ENCODE measurements at places on chromosomes 1 and 21. TPM values are rescaled to one million over a fixed set of nuclear protein-coding genes. Genes with fewer than 3 reads are reported as not detected.

- DNase-seq: no peak
Measured at GRCh38 chr21:45984584-45985095, 3.1 kb downstream of the COL6A1 start.

GRCh38 chr1:207983044-207983635 is 72.2 kb upstream of the CD34 start:
- DNase-seq: no peak

DNA sequence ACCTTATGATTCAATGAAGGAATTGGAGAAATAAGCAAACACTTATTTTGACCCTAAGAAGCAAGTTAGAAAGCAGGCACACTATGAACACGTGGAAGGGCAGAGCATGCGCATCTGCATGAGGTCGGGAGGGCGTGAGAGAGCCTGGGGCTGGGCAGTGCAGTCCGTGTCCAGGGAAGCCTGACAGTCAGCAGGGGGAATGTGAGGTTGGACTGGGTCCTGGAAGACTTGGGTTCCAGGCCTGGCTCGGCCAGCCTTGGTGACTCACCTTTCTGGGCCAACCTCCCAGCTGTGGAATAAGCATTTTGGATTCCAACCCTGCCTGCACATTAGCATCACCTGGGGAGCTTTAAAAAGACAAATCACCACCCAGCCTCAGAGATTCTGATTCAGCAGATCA is 26.6 kb upstream of the LMX1A start:
- no peak for DNase-seq

DNA sequence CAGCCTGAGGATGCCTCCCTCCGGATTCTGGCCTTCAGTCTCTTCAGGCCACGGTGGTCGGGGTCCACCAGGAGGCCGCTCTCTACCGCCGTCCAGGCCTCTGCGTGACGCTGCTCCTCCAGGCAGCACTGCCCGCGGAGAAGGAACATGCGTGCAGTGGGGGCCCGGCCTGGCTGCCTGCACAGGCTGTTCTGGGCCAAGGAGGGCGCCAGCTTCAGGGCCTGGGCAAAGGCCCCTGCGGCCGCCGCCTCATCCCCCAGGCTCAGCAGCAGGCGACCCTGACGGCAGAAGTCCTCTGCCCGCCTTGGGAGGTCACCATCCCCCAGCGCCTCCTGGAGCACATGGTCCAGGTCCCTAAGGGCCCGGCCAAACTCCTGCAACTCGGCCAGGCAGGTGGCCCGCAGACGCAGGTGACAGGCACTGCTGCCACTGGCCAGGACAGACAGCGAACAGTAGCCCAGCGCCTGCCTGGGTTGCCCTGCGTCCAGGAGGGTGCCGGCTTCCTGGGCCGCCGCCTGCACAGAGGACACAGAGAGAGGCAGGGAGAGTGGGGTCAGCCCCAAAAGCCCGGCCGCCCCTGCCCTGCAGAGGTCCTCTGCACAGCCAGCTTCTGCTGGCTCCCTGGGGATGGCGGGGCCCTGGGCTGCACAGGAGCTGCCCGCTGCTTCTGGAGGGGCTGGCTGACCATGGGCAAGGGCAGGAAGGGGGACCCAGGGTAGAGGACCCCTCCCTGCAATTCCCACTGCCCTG is 8.7 kb upstream of the MMEL1 start:
- DNase-seq: no peak

- DNase-seq: no peak
Measured at GRCh38 chr21:21968810-21969209, 970.6 kb downstream of the NCAM2 start.

GRCh38 chr1:229506633-229507032 is 1.5 kb downstream of the NUP133 start:
- DNase-seq: no peak

- no peak for DNase-seq
Measured at GRCh38 chr1:63134501-63135173, 187.7 kb upstream of the FOXD3 start.

DNA sequence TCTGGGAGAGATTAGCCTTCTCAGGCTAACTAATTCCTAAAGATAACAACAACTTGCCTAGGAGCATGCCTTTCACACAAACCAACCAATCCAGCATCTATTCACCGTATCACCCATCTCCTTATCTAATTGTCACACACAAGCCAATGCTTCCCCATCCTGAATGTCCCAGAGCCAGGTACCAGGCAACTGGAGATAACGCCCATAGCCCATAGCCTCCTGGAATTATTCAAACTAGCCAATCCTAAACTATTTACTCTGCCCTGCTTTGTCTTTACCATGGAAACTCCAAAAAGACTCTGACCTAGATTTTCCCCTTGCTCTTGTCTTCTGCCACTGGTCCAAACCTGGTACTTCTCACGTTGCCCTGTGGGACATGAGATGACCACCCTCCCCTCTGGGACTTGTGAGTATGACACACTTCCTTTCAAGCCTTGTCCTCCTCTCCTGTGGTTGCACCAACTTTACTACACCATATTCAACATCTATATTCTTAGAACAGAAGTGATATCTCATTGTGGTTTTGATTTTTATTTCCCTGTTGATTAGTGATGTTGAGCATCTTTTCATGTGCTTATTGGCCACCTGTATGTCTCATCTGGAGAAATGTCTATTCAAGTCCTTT is 8.8 kb upstream of the ATG4C start:
- no peak for DNase-seq

GRCh38 chr1:221989741-221990140 is 247.9 kb upstream of the DUSP10 start:
- DNase-seq: no peak

GRCh38 chr1:41648230-41648629 is 163.7 kb upstream of the EDN2 start:
- DNase-seq: no peak

DNA sequence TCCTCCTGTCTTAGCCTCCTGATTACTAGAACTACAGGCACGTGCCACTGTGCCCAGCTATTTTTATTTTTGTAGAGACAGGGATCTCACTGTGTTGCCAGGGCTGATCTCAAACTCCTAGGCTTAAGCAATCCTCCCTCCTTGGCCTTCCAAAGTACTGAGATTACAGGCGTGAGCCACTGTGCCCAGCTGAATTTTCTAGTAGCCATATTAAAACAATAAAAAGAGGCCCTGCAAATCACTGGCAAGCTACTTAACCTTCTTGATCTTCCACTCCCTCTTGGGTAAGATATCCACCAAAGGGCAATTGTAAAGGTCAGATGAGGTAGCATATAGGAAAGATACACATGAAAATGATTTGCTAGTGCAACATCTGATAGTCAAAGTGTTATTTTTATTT is 65.6 kb upstream of the SRSF10 start:
- no peak for DNase-seq

DNA sequence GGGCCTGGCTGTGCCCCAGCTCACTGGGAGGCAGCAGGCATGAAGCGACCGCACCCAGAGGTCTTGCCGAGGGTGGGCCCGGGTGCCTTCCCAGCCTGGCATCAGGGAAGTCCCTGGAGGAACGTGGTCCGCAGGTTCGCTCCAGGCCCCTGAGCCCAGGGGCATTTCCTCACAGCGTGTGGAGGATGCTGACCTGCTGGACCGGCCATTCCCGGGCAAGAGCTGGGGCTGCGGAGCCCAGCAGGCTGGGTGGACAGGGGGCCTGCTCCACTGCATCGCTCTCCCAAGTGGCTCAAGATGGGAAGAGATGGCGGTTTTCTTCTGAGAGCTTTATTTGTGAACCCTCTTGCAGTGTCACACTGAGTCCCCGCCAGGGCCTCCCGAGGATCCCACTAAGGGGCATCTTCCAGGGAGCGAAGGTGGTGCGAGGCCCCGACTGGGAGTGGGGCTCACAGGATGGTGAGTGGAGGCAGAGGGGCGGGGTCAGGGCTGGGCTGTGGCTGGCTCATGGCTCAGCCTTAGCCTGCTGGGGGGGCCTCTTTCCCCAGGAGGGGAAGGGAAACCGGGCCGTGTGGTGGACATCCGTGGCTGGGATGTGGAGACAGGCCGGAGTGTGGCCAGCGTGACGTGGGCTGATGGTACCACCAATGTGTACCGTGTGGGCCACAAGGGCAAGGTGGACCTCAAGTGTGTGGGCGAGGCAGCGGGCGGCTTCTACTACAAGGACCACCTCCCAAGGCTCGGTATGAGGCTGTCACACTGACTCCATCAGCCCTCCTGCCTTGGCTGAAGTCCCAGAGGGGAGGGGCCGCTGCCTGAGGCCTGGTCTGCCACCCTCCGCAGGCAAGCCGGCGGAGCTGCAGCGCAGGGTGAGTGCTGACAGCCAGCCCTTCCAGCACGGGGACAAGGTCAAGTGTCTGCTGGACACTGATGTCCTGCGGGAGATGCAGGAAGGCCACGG is 7.2 kb upstream of the MMP23B start:
- no peak for DNase-seq

DNA sequence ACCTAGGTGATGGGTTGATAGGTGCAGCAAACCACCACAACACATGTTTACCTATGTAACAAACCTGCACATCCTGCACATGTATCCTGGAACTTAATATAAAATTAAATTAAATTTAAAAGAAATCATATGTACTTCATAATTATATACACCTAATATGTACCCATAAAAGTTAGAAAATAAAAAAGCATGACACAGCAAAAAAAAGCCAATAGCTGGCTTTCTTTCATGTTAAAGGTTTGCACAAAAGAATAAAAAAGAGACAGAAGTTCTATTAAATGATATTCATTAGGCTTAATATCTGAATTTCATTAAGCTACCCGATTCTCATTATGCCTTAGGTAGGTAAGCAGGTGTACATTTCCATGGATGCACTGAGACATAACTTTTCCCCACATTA is 5.2 kb upstream of the PRMT6 start:
- DNase-seq: no peak

DNA sequence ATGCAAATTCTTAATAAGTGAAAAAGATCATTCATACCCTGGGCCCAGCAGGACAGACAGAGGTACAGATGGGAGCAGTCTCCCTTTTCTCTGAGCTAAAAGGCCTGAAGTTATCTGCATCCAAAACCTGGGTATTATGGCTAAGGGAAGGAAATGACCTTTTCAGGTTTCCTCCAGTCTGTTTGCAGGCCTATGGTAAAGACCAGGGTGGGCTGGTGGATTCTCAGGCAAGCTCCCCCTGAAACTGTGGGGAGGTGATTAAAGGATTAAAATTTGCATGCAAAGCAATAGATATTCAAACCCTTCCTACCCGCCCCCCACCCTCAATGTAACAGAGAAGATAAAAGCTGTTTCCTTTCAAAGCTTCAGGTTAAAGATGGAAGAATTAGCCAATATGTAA is 471.8 kb upstream of the RUNX1 start:
- no peak for DNase-seq

DNA sequence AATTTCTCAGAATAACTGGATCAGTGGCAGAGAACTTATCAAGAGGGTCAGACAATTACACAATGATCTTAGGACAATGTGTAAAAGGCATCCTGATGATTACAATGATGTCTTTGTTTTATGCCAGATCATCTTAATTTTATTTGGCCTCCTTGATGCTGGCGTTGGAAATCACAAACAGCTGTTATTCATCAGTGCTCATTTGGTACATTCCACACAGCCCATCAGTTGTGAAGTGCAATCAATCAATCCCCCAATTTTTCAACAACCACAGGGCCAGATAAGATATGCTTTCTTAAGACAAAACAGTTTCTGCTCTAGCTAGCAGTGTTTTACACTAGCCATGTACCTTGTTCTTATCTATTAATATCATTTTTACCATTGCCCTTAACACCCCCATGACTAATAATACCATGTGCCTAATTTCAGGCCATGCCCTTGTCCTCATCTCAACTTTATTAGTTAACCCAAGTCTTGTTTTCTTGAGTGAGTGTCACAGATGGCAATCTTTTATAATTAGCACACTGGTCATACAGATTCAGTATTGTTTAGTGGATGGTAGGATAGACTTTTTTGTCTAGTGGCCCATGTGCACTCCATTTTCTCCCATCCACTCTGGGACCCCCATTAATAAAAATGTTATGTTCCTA is 40.8 kb upstream of the COL24A1 start:
- DNase-seq: no peak

GRCh38 chr1:43441166-43441893 is 12.4 kb downstream of the HYI start:
- no peak for DNase-seq

GRCh38 chr1:67338642-67339041 is 31.0 kb downstream of the IL12RB2 start:
- no peak for DNase-seq

- DNase-seq: no peak
Measured at GRCh38 chr1:192839162-192840066, 30.6 kb downstream of the RGS2 start.

DNA sequence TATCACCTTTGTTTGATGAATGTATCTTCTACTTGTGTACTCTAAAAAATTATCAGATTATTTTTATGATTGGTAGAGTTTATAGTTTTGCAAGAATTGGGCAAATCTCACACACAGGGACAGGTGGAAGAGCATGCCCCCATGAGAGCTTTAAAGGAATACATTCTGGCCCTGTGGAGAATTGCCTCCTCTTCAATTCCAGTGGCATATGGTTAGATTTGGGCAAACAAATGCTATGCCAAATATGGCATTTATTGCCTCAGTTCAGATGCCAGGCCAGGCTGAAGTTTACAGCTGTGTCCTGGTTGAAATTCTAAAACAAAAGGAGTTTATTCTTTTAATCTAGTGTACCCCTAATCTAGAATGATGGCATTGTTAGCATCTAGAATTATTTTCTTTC is 162.4 kb upstream of the CACYBP start:
- DNase-seq: no peak

DNA sequence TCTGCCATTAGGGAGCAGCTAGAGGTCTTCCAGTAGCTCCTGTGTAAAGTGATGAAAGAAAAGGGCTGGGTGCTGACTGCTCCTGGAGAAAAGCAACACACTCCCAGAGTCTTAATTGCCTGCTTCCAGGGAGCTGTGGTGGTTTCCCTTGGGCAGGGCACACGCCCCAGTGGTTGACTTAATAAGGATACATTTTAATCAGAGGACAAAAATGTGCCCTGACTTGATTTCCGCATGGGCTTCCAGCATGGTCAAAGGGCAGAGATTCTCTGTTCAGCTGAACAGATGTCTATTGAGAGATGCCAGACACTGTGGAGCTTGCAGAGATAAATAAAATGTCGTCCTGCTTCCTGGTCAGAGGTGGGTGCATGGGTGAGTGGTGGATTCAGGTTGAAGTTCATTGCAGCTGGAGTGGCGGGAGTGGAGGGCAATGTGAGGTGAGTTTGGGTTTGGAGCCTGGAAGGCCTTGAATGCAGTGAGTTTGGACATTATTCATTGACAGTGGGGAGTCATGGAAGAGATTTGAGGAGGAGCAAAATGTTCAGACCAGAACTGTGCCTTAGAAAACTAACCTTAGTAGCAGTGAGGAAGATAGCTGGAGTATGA is 16.0 kb downstream of the QSOX1 start:
- no peak for DNase-seq

- DNase-seq: no peak
Measured at GRCh38 chr1:27669876-27670275, 2.1 kb downstream of the IFI6 start.

TACSTD2 gene
- 0.10 TPM for total RNA-seq

TMEM125 gene
- total RNA-seq: 2.7 TPM

GSTM1 gene
- not detected for total RNA-seq

SH3BP5L gene
- 30.7 TPM for total RNA-seq

PLCH2 gene
- not detected for total RNA-seq

CD101 gene
- 0.10 TPM for total RNA-seq

FAM72C gene
- total RNA-seq: 2.5 TPM

RNF207 gene
- total RNA-seq: not detected

KLHDC8A gene
- 1.5 TPM for total RNA-seq

SLC45A3 gene
- 9.2 TPM for total RNA-seq

IBA57 gene
- 11.5 TPM for total RNA-seq

KCNJ9 gene
- total RNA-seq: 0.05 TPM

HJV gene
- total RNA-seq: not detected

RCSD1 gene
- 39.5 TPM for total RNA-seq

ST6GALNAC3 gene
- 46.8 TPM for total RNA-seq

KRTAP7-1 gene
- total RNA-seq: not detected
